ENCODE measurements at places on chromosomes 7 and 10.

GRCh38 chr7:67438198-67438882 is 441.7 kb downstream of the TYW1 start:
- DNase-seq, result no peak

DNA sequence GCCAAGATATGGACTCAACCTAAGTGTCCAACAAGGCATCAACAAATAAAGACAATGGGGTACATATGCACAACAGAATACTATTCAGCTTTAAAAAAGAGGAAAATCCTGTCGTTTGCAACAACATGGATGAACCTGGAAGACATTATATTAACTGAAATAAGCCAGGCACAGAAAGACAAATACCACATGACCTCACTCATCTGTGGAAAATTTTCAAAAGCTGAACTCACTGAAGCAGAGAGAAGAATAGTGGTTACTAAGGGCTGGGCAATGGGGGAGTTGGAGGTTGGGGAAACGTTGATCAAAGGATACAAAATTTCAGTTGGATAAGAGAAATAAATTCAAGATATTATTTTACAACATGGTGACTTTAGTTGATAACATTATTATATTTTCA is 221.4 kb upstream of the PITRM1 start:
- DNase-seq, result no peak

DNA sequence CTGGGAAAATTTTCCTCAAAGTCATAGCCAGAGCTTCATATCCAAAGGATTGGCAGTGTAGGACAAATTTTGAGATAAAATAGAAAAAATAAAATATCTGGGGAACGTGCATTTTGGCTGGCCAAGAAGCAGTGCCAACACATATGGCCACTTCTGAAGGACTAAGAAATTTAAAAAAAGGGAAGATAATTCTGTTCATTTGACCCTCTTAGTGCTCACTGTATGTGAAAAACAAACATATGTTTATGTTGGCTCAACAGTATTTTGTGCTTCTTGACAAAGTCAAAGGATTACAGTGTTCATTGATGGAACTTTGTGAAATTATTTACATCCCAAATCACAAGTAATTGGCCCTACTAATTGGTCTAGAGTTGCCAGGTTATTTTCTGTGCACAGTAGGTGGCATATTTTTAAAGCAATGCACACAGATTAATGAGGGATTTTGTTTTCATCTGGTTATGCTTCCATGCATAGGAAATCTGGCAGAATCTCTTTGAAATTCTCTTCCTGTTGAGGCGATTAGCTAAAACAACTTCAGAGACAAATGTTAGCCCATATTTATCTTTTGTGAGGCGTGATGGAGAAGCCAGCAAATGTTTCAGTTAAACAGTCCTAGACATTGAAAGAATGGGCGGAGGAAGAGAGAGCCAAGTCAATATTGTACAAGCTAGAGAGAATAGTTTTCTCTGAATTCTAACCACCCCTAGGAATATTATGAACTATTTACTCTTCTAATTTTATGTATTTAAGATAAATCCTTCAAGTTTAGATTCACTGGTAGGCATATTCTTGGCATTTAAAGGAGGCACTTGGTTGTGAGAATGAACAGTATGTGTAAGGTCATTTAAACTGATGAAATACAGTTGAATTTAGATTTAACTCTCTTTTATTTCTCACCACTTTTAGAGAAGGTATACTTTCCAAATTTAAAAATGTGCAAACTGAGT is 237.7 kb upstream of the MBL2 start:
- no peak for DNase-seq

GRCh38 chr7:188727-189500 is 3.5 kb upstream of the FAM20C start:
- no peak for DNase-seq

DNA sequence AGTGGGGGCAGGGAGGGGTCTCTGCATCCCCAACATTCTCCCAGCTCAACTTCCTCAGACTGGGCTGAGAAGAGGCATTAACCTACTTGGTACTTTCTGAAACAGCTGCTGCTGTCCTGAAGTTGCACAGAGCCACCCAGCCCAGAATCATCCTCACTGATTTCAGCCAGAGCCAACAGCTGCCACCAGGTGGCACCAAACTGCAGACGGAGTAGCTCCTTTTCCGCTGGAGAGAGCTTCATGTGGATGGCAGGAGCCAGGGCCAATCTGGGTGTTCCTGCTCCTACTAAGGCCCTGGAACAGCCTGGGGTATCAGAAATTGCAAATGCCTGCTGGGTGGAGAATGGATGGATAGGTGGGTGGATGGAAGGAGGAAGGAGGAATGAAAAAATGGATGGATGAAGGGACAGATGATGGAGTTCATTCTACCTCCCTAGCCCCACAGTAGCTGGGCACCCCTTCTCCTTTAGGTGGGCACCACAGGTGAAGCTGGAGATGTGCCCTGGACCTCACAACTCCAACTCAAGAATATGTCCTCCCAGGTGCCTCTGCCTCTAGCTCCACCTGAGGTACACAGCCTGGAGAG is 11.8 kb upstream of the DRGX start:
- no peak for DNase-seq

DNA sequence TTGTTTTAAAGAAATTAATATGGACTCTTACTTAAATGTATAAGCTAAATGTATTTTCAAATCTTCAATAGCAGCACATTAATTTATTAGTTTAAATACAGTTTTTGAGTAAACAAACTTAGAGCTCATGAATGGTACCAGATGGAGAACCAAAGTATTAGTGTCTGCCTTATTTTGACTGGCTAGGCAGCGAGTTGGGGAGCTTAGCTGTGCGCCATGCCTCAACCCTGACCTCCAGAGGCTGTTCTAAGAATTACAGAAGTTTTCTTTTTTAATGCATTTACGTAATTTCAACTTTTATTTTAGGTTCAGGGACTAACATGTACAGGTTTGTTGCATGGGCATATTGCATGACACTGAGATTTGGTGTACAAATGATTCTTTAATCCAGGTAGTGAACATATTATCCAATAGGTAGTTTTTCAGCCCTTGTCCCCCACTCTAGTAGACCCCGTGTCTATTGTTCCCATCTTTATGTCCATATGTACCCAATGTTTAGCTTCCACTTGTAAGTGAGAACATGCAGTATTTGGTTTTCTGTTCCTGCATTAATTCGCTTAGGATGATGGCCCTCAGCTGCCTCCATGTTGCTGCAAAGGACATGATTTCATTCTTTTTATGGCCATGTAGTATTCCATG is 166.8 kb downstream of the IQUB start:
- no peak for DNase-seq

All from cortex of kidney (tissue), 1 donor.